Hippocampal formation (tissue), 2 donors: ENCODE measurements at places on chromosomes 1 and 21.

DNA sequence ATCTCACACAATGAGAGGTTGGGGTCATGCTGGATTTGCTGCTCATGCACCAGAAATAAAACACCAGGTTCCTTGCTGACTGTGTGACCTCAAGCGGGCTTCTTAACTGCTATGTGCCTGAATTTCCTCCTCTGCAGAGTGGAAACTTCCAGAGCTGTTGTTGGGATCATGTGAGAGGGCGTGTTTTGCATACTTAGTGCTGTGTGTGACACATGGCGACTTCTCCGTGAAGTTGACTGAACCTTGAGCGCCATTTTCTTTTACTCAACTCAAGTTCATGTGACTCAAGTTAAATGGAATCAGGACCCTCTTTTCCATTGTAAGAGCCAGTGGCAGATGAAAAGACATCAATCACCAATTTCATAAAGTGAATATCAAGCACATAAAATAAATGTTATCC is 224.0 kb downstream of the KIF26B start:
- DNase-seq, result no peak

DNA sequence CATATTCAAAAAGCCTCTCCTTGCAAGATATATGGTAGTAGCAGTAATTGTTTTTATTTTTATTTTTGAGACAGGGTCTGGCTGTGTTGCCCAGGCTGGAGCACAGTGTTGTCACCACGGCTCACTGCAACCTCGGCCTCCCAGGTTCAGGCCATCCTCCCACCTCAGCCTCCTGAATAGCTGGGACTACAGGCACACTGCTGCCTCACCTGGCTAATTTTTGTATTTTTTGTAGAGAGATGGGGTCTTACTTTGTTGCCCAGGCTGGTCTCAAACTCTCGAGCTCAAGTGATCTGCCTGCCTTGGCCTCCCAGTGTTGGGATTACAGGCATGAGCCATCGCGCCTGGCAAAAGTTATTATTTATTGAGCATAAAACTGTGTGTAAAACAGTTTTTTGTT is 38.4 kb downstream of the SLC66A1 start:
- DNase-seq, result no peak

GRCh38 chr1:161235957-161236775 is 1.8 kb downstream of the NR1I3 start:
- no peak for DNase-seq

DNA sequence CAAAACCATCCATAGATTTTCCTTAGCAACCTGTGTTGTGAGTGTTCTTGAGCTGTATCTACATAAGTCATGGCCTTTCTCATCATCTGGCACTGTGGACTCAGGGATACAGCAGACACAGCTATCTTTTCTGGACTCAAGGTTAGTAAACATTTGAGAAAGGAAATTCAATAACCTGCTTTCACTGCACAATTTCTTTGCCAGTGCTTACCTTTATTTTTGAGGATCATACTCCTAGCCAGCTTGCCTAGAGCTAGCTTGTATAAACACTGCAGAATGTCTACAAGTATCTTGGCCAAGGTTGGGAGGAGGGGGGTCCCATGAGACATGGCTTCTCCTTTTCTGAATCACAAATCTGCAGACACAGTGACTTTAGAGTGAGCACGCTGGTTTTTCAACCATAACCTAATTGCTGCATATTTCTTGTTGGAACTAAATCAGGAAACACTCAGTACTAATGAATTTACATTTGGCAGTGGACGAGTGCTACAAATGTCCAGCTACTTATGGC is 27.2 kb downstream of the ADAMTS5 start:
- DNase-seq, result no peak

DNA sequence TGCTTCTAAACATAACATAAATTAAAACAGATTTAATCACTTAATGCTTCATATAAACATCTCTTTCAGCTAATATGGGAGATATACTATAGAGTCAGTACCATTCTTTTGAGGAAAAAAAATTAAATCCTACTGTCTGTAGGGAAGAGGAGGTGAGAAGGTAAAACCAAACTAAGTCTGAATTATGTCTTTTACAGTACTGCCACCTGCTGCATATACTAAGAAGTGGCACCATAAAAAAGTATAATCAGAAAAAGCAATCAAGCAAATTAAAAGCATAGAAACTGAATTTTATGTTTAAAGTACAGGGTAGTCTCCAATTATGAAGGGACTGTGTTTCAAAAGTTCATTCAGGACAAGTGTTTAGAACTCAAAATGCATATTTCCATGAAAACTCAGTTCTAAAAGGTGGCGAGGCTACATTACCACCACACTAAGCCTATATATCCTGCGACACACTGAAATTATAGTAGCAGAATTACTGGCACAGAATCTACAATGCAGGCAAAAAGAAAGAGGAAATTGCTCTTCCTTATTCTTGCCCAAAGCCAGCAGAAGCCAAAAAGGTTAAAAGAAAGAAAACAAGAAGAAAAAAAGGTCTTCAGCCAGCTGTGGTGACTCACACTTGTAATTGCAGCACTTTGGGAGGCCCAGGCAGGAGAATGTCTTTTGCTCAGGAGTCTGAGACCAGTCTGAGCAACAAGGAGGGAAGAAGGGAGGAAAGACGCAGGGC is 9.0 kb downstream of the NSL1 start:
- DNase-seq, result no peak

- no peak for DNase-seq
These were observed 1.4 kb upstream of the SPATA1 start for GRCh38 chr1:84504580-84505492.
